ENCODE measurements at places on chromosomes 3 and 15.

GRCh38 chr3:147398813-147399534 lies 7.4 kb downstream of the ZIC4 start:
- no peak for DNase-seq

DNA sequence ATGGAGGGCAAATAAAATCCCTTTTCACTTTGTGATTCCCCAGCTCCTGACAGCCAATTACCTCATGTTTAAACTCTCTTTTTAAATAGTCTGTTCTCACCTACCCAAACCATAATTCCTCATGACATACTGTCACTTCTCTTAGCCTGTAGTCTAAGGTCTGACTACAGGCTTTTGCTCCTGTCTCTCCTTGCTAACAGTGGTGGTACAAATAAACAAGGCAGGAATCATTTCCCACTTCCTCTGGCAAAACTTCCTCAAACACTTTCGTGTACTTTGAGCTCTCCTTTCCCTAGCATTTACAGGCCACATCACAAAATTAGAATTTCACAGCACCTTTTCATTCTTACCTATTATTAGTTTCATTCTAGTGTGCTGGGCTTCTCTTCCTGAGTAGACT lies 51.8 kb downstream of the ATP8B4 start:
- DNase-seq: no peak

DNA sequence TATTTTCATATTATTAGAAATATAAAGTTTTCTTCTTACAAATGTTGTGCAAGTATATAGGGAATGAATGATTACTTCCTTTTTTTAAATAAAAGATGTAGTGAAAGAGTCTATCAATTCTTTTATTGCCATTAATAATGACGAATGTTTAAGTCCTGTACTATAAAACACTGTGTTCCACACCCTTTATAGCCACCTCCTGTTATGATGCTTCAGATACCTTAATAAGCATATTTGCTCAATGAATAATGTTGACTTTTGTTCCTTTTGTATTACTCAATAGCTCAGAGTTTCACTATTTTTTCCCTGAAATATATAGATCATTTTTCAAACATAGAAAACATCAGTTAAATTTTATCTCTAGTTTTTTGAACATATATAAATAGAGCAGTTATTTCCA lies 378.2 kb upstream of the THBS1 start:
- DNase-seq: no peak

GRCh38 chr15:87575896-87576473 lies 680.6 kb downstream of the NTRK3 start:
- DNase-seq: no peak

DNA sequence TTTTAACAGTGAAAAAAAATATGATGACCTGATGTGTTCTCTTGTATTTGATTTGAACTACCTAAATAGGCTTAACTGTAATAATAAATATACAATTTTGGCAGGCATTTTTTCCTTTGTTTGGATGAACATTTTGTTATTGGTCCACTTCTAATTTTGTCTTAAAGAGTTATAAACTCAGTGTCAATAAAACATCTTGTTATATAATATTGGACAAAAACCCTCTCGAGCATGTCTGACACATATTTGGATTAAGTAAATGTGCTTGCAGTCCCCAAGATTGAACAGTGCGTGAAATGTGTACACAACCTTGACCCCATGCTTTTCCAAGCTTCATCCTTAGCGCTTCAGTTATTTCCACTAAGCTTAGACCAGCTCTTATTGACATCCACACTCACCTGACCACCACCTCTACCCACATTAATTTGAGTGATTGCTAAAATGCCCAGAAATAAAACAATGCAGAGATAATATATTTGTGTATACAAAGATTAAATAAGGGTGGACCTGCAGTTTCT lies 131.7 kb upstream of the ZBED2 start:
- no peak for DNase-seq

GRCh38 chr3:106877627-106878026 lies 499.6 kb upstream of the CCDC54 start:
- DNase-seq: no peak

GRCh38 chr3:67109651-67110204 lies 111.6 kb downstream of the KBTBD8 start:
- DNase-seq: peak; percentile 79

DNA sequence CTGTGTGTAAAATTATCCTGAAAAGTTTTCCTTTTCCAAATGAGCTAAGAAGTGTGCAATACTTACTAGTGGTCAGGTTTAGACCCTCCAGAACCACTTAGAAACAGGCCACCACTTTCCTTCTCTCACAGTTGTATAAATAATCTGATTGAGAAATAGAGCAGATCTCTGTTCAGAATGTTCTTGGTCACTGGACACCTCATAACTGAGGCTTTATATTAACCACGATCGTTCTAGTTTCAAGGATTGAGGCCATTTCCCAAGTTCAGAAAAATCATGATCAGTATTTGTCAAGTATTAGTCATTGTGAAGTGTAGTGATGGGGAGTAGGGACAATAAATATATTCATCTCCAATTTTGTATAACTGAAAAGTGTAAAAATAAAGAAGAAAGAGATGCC lies 1.0 kb upstream of the MAP3K13 start:
- DNase-seq: no peak

DNA sequence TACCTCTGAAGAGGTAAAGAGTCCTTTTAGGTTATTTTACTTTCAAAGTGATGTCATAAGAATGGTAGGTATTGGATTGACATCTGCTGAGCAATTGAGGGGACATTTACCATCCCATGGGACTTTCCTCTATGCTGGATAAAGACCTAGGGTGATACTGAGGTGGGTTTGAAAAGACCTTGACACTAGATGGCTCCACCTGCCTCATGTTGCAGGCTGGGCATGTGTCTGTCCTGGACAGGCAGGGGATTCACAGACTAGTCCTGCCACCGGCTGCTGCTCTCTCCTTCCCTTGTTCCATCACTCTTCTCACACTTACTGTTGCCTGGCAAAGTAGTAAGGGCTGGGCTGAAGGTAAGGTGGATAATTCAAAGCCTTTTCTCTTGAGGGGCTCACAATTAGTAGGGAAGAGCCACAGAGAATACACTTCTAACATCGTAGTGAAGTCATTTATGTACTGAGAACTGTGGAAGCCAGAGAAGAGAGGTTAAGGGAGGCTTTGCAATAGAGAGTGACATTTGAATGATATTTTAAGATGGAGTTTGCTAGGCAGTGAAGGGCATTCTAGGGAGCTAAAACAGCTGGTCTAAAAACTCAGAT lies 27.7 kb downstream of the TRAK1 start:
- DNase-seq: no peak

GRCh38 chr15:85495096-85495495 lies 114.7 kb downstream of the AKAP13 start:
- DNase-seq: no peak

Measured in umbilical cord (tissue), 2 donors.